K562 (cell line): ENCODE measurements at places on chromosomes 7 and 10.
A peak's percentile ranks its signal among the peaks of the same experiment; 100 is the strongest.

- no peak for DNase-seq
Measured at GRCh38 chr10:97129666-97130065, 56.1 kb downstream of the SLIT1 start.

GRCh38 chr7:147483634-147484292, 1106.8 kb upstream of the C7orf33 start:
- DNase-seq = no peak

DNA sequence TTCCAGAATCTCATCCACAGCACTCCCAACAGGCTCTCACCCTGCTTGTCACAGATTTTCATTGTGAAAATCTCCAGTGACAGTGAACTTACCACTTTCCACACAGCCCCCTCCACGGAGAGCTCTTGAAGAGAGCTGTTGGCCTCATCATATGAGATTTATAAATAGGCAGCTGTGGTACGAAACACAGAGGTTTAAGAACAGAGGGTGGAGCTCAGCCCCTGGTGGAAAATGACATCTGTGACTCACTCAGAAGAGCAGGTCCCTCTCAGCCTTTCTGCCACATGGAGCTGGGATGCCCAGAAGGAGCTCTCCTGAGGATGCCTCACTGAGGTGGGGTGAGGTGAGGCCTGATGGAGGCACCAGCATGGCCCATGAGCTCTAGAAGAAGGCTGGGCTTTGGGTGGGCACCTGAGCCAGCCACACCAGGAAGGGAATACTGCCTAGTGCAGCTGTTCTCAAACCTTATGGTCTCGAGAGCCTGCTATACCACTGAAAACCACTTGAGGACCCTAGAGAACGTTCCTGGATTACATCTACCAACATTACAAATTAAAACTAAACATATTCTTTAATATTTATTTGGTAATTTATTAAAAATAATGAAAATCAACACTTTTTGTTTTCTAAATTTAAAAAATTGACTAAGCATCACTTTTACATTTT, 25.8 kb upstream of the EEPD1 start:
- no peak for DNase-seq

DNA sequence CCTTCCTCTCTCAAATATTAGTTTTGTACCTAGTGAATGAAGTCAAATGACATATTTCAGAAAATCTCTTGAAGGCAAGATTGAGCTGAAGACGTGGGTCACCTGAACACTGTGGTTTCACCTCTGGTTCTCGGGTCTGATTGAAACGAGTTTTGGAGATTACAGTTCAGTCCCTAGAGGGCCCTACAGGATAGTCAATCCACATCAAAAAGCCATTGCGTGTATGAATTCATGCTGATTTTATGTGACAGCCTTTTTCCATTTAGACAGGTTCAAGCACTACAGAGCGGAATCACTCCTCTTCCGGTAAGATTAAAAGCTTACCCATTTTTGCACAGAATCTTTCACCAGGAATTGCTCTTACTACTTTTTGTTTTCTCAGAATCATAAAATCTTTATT, 62.2 kb downstream of the VIM start:
- peak; percentile 21 for DNase-seq

DNA sequence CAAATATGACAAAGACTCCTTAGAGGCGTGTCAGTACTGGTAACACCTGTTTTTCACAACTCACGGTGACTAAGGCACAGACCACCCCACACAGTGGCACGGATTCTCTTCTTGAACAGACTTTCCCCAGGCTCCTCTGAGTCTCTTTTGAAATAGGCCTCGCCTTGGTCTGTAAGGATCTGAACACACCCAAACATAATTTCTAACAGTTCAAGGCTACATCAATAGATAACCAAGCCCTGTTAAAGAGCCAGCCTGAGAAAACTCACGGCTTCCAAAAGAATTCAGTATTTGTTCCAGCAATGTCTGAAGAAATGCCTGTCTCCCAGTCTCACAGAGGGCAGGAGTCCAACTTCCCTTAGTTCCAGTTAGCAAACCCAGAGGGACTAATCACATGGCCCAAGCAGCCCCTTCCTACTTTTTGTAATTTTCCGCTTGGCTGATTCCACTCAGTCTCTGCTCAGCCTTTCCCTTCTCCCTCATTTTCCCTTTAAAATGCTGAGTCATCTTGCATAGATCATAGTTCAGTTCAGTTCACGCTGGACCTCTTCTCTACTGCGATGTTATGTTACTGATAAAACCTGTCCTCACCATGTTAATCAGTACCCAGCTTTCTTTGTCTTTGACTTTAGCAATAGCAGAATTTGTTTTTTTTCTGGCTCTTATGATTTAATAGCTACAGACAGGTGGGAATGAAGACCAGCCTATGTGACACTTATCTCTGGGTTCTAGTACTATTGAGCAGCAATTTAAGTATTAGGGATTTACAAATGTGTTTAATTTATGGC, 22.6 kb upstream of the AKR1C3 start:
- DNase-seq = peak; percentile 57

DNA sequence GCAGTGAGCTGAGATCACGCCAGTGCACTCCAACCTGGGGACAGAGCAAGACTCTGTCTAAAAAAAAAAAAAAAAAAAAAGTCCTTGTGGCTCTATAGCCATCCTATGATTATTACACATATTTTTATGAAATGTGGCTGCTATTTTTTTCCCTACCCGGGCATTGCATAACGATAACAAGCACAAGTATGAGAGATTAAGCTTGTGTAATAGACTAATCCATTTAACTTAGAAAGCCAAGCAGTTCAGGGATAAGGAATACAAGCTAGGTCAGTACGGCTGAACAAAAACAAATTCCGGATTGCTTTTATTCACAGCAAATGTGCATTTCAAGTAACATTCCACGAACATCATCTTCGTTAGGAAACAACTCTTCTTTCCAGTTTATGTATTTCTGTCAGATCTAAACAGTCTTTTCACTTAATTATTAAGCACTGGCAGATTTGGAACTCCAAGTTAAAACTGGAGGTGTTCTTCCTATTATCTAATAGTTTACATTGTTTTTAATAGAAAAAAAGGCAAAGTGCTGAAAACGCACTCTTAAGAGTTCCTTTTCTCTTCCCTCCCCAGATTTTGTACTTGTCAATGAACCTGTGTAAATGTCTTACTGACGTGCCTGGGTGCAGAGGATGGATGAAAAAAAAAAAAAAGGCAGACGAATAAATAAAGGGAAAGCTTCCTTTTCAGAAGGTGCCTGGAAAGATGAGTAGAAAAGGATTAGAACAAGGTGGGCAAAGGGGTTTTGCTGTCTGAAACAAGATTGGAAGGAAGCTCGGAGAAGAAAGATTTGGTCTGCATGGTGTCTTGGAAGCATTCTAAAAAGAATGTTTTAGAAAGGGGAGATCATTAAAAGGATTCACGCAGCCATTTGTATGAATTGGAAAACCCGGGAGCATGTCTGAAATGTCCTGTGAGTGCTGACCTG, 81.1 kb downstream of the PRTFDC1 start:
- no peak for DNase-seq

DNA sequence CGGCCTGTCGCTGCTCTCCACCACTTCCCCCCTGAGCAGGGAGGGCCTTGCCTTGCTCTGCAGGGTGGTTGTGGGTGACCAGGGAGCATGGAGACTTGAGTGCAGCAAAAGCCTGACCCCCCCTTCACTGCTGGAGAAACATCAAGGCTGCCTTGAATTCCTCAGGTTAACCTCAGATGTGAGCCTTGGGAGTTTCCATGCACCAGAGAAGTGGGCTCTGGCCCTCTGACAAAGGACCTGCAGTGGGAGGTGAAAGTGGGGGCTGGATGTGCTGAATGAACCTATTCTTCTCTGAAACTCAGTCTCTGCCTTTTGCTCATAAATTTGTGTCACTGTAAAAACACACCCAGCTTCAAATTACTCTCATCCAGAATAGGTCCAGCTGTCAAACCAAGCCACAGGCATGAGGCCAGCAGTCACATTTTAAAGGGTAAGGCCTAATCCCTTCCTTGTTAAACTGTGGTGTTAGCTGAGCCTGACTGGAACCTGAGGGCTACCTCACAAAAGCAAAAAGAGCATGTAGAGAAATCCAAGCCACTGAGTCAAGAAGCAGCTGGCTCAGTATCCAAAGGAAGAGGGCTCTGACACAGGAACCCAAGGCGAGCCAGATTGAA, 356.8 kb downstream of the CCSER2 start:
- no peak for DNase-seq

GRCh38 chr10:76892766-76893479, 744.7 kb downstream of the KCNMA1 start:
- DNase-seq = no peak

DNA sequence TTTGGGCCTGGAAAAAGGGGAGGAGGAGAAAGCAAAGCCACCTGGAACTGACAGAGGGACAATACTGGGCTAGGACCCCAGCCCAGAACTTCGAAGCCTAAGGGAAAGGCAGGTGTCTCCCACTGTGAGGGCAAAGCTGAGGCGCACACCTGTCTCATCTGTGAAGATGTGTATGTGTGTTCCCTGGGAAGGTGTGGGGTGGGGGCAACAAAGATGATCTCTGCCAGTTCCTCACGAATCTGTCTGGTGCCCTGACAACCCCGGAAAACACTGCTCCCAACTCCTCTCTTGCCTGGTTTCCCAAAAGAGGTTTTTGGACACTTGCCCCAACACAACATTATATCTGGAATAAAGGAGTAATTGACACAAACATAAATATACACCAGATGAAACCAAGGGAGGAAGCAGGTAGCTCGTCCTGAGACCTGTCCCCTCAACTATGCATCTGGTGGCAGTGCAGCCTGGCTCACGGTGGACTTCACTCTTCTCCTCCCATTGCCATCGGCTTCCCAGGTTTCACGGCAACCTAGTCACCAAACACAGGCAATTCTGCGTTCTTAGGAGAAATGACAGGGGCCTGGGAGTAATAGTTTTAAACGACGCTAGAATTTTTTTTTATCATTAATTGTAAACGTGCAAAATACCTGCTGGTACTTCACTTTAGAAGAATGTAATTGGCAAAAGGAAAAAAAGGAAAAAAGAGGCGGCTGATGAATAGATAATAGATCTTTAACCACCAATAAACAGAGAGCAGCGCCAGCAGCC, 1.7 kb upstream of the EMX2 start:
- no peak for DNase-seq

GRCh38 chr10:3811291-3811870, 26.4 kb upstream of the KLF6 start:
- no peak for DNase-seq

DNA sequence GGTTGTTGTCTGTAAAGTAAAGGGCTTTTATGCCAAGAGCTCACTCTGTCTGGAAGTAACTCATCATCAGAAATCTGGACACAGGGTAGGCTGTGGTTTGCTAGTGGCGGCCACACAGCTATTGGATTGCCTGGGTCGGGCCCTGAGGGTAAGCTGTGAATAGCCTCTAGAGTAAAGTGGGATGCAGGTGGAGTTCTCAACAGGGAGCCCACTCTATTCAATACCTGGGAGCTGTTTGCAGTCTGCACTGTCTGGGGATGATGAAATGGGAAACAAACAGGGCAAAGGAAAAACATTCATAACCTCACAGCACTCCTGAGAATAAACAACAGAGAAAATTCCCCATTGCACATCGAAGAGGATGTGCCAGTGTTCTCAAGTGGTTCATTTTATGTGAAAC, 582.6 kb downstream of the CALN1 start:
- no peak for DNase-seq

GRCh38 chr10:103396067-103396788, at the start of the genes ATP5MK and PDCD11:
ATP5MK (minus strand) TSS chr10:103396475; CDS start chr10:103392457, 4,018 bp downstream.
PDCD11 (plus strand) TSS chr10:103396626; CDS start chr10:103398427, 1,801 bp downstream.
- DNase-seq = peak; percentile 87

- DNase-seq = no peak
Measured at GRCh38 chr10:88526501-88527105, 56.5 kb downstream of the RNLS start.

DNA sequence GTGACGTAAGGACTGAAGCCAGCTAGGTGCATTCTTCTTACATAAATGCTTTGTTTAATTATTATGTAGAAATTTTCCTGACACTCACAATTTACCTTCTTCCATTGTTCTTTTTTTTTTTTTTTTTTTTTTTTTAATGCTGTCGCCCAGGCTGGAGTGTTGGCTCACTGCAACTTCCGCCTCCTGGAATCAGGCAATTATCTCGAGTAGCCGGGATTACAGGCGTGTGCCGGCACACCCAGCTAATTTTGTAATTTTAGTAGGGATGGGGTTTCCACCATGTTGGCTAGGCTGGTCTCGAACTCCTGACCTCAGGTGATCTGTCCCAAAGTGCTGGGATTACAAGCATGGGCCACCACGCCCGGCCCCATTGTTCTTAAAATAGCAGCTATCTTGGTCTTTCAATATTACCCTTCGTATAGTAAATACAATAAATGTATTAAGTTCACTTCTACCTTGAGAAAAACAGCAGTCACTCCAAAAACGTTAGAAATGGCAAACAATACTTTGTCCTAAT, 32.1 kb downstream of the BZW2 start:
- DNase-seq = no peak

GRCh38 chr10:132369636-132370185, 27.3 kb upstream of the PWWP2B start:
- DNase-seq = no peak

- no peak for DNase-seq
Measured at GRCh38 chr7:95925236-95925635, 152.9 kb downstream of the DYNC1I1 start.

- no peak for DNase-seq
Measured at GRCh38 chr10:45398595-45398994, 24.6 kb downstream of the ALOX5 start.

GRCh38 chr10:29692121-29692539, 57.4 kb upstream of the SVIL start:
- no peak for DNase-seq

DNA sequence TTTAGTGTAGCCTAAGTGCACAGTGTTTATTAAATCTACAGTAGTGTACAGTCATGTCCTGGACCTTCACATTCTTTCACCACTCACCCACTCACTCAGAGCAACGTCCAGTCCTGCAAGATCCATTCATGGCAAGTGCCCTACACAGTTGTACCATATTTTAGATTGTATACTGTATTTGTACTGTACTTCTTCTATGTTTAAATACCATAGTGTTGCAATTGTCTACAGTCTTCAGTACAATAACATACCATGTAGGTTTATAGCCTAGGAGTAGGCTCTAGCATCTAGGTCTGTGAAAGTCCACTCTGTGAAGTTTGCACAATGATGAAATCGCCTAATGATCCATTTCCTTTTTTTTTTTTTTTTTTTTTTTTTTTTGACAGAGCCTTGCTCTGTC, 12.0 kb downstream of the EEPD1 start:
- no peak for DNase-seq

- no peak for DNase-seq
Measured at GRCh38 chr7:154914308-154914995, 88.5 kb downstream of the PAXIP1 start.
